ENCODE measurements at places on chromosomes 7 and 10.

- no peak for DNase-seq
These were observed 107.1 kb downstream of the ABLIM1 start for GRCh38 chr10:114550756-114551635.

- no peak for DNase-seq
These were observed 235.2 kb downstream of the DPP6 start for GRCh38 chr7:154287356-154287755.

- DNase-seq: no peak
These were observed 45.6 kb downstream of the PDIA4 start for GRCh38 chr7:148982654-148983199.

- no peak for DNase-seq
These were observed 343.0 kb upstream of the NPSR1 start for GRCh38 chr7:34315032-34315431.

Data from vagina (tissue), 2 donors.